ENCODE measurements at places on chromosomes 6 and 20.

GRCh38 chr6:44224029-44224964 is 902 bp downstream of the SLC29A1 start:
- DNase-seq = no peak

- DNase-seq = no peak
Measured at GRCh38 chr6:165227644-165228329, 81.6 kb downstream of the C6orf118 start.

DNA sequence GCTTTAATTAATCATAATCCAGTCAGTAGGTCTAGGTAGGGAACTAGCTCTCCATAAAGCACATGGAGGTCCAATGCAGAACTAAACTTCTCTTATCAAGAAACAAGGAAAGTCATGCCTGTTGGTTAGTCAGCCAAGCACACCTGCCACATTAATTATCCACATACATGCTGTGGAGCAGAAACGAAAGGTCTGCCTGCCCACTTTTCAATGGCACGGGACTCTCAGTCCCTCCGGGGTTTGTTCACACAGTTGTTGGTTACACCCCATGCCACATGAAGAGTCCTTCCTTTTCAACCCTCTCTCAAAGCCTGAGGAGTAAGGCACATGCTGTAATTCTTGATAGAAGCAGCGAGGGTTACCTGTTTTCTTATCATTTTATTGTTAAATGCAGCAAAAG is 1096.4 kb upstream of the MAP3K7 start:
- no peak for DNase-seq

DNA sequence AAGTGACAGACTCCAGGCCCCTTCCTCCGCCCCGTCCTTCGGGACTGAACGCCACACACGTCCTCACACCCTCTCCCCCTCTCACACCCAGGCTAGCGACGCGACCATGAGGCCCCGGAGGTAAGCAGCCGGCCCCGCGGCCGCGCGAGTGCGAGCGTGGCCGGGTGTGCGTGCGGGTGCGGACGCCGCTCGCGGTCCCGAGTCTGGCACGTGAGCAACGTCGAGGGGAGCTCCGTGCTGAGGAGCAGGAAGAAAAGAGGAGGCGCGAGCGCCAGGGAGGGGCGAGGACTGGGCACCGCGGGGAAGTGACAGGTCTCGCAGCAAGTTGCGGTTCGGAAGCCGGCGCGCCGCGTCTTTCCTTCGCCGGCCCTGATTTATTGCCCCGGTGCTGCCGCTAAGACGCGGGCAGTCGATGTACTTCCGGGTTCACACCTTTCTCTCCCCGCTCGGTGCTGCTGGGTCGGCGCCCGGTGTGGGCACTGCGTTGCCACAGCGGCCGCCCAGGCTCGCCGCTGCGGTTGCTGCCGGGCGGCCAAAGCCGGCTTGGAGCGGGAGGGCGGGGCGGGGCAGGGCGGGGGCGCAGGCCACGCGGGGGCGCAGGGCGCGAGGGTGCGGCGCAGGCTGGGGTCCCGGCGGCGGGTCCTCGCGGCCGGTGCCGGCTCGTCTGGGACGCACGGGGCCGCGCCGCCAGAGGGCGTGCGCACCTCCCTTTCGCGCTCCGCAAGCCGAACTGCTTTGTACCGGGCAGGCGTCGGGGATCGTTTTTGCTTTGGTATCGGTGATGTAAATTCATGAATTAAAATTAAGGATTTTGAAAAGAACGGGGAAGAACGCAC is 15.8 kb upstream of the LIN28B start:
- no peak for DNase-seq

DNA sequence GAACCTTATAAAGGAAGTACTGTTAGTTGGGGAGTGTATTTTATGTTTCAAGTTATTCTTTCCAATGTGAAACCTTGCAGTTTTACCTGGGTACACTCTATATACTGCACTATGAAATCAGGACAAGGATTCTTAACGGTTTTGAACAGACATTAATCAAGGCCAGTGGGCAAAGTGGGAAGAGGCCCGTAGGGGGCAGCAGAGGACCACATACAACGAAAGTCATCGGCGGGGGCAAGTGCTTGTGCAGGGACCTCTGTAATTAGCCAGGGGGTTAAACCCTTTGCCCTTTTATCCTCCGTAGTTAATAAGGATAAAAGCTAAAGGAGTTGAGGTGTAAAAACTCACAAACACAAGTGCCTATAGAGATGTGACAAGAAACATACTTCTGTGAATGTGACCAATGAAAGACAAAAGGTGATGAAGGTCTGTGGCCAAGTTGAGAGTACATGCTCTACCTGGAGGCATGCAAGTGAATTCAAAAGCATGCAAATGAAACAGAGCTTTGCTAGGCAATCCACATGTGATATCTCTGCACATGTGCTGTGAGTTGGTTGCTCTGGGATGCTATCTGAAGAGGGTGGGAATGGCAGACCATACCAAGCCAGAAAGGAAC is 392.7 kb upstream of the MAN1A1 start:
- DNase-seq = no peak

- no peak for DNase-seq
Measured at GRCh38 chr6:17703256-17703694, 3.5 kb downstream of the NUP153 start.
